Left kidney (tissue), 8 donors: ENCODE measurements at places on chromosomes 16 and 17. TPM values are rescaled to one million over a fixed set of nuclear protein-coding genes. Genes with fewer than 3 reads are reported as not detected.
A peak's percentile ranks its signal among the peaks of the same experiment; 100 is the strongest.

The ITGAX gene
- 0.53 TPM for polyA plus RNA-seq

The OR1A1 gene
- 0.08 TPM for polyA plus RNA-seq

The C17orf113 gene
- polyA plus RNA-seq: 4.7 TPM

The ARHGAP27 gene
- 16.1 TPM for polyA plus RNA-seq

The RASL10B gene
- polyA plus RNA-seq: 13.0 TPM

The HS3ST2 gene
- polyA plus RNA-seq: 0.48 TPM

The CTRB2 gene
- not detected for polyA plus RNA-seq

The PPP1R27 gene
- polyA plus RNA-seq: 0.22 TPM

The TANC2 gene
- polyA plus RNA-seq: 32.0 TPM

The CBFB gene
- polyA plus RNA-seq: 83.8 TPM

The CD300E gene
- 0.10 TPM for polyA plus RNA-seq

The SLC6A4 gene
- polyA plus RNA-seq: 0.62 TPM

The SDR42E2 gene
- polyA plus RNA-seq: 0.22 TPM

GRCh38 chr16:29958756-29959155, 3.1 kb upstream of the TMEM219 start:
- DNase-seq: no peak

- no peak for DNase-seq
Measured at GRCh38 chr16:56716761-56717160, 13.2 kb upstream of the NUP93 start.

DNA sequence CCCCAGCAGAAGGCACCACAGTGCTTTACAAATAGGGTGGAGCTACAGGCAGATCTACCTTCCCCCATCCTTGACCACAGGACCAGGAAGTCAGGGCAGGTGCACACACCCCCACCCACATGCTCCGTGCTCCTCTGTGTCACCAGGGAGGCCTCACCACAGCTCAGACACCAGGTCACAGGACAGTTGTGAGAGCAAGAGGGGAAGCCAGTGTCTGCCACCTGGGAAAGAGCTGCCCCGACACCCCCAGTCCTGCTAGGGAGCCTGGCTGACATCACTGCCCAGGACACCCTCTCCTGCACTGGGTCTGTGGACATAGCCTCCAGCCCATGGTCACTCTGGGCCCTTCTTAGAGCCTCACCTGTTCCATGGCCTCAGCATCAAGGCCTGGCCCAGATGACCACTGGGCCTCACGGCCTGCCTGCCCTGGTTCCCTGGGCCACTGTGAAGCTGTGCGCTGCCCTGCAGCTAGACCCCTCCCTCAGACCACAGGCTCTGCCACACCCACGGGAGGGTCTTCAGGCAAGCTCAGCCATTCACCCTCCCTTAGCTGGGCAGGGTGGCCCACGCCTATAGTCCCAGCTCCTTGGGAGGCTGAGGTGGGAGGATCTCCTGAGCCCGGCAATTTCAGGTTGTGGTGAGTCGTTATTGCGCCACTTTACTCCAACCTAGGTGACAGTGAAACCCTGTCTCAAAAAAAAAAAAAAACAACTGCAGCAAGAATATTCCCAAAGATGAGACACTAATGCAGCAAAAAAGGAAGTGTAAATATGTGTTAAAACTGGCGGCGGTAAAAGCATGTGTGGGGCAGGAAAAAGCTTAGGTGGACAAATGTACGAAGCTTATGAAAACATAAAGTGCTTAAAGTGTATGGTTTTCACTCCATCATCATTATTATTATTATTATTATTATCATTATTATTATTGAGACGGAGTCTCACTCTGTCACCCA, 14.2 kb downstream of the POLR3K start:
- DNase-seq: no peak

GRCh38 chr16:80627108-80627507, 86.3 kb downstream of the DYNLRB2 start:
- no peak for DNase-seq

GRCh38 chr17:67519801-67520251, 142.7 kb downstream of the PITPNC1 start:
- DNase-seq: no peak

- DNase-seq: no peak
Measured at GRCh38 chr17:10116753-10117420, 81.5 kb downstream of the GAS7 start.

DNA sequence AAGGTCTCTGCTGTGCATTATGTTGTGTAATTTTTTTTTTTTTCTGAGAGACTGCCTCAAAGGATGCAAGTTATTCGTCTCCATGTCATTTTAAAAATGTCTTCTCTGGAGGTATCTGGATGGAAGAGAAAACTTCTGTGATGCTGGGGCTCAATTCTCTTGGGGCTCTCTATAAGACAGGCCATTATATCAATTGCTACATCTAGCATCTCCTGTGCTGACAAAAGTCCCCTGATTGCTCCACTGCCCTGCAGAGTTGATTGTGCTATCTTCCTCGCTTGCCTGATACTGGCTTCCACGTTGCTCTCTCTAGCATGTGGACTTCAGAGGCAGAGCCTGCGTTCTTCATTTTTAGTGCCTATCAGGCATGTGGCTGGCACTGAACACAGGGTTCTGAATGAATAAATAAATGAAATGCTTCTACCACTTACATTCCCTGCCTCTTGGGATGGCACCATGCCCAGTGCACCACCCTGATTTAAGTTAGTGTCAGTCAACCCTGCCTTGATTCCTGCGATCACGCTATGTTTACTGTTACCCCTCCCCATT, 1035.5 kb upstream of the EEF2KMT start:
- DNase-seq: no peak

- DNase-seq: no peak
Measured at GRCh38 chr16:23537390-23537789, 19.8 kb downstream of the EARS2 start.

- no peak for DNase-seq
Measured at GRCh38 chr17:79849953-79850352, 10.7 kb upstream of the CBX4 start.

DNA sequence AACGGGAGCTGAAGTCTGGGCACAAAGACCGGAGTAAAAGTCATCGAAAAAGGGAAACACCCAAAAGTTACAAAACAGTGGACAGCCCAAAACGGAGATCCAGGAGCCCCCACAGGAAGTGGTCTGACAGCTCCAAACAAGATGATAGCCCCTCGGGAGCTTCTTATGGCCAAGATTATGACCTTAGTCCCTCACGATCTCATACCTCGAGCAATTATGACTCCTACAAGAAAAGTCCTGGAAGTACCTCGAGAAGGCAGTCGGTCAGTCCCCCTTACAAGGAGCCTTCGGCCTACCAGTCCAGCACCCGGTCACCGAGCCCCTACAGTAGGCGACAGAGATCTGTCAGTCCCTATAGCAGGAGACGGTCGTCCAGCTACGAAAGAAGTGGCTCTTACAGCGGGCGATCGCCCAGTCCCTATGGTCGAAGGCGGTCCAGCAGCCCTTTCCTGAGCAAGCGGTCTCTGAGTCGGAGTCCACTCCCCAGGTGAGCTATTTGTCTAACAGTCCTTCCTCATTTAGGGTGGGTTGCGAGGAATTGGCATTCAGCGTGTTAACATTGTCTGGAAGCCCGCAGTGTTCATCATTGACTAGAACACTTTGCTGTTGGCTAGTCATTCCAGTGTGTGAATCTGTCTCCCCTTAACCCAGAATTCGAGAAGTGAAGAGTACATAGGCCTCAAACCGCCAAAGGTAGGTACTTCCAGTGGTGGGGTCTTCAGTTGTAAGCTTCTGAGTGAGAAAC, 1.5 kb downstream of the CDK12 start:
- no peak for DNase-seq

GRCh38 chr16:68367030-68367429, 56.2 kb downstream of the PRMT7 start:
- DNase-seq: no peak

GRCh38 chr17:49369089-49369488, 7.0 kb upstream of the ZNF652 start:
- no peak for DNase-seq

DNA sequence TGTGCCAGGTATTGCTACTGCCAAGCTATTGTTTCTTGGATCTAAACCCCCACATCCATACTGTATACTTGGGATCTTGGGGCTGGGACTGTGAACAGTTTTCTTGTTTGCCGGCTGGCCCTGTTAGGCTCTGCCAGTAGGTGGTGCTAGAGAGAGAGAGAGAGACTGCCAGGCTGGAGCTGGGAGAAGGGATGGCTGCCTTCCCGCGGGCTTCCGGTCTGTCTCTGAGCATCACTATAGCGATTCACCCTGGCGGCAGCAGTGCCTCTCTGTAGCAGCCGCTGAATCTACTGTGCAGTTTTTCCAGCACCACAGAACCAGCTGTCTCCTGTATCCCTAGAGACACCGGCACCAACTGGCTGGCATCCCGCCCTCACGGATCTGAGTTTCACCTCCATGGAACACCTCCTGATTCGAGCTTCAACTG, 201.2 kb downstream of the UTP18 start:
- DNase-seq: peak; percentile 21

DNA sequence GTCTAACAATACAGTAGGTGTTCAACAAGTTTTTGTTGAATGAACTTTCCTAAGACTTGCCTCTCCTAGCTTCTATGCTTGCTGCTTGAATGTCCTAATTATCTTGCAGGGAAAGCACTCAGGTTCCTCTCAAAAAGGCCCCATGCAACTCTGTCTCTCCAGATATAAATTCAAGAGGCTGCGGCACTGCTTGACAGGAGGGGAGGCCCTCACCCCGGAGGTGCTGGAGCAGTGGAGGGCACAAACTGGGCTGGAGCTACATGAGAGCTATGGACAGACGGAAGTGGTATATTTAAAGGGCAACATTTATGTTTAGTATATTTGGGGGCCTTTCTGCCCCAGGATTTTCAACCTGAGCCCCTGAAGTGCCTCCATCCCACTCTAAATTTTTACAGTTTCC, 14.4 kb downstream of the THUMPD1 start:
- DNase-seq: no peak

DNA sequence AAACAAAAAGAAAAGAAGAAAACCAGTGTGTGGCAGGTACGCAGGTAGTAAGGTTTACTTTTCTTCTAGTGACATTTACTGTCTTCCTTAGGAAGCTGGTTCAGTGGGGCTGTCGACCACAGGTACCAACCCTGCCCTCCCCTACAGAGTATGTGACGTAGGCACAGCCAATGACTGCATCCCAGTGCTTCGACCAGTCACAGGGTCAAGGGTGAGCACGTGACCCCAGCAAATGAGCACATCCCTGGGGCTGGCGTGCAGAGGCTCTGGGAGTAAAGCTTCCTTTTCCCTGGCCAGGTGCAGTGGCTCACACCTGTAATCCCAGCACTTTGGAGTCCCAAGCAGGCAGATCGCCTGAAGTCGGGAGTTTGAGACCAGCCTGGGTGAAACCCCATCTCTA, 38.9 kb upstream of the PLCG2 start:
- DNase-seq: no peak

- no peak for DNase-seq
Measured at GRCh38 chr17:46047398-46047797, 48.3 kb downstream of the STH start.

GRCh38 chr16:88379694-88380040, 3.1 kb upstream of the ZNF469 start:
- DNase-seq: no peak

DNA sequence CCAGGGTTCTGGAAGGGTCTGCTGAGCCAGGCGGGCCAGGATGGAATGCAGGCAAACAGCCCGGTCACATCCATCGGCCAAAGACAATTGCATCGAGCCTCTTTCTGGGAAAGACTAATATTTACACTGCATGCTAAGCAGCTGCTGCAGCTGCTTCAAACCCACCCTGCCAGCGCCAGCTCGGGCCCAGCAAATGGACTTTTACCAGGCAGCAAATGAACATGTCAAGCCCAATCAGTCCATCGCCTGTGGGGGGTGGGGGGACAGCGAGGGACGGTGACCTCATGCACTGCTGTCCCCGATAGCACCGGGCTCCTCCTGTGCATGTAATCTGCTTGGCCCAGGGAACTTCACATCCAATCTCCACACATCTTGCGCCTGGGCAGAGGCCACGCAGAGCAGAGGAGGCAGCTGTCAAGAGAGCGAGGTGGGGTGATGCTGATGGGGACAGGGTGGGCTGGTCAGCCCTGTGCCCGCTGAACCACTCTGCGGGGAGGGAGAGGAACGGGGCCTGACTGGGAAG, 39.4 kb upstream of the CDH5 start:
- DNase-seq: no peak

DNA sequence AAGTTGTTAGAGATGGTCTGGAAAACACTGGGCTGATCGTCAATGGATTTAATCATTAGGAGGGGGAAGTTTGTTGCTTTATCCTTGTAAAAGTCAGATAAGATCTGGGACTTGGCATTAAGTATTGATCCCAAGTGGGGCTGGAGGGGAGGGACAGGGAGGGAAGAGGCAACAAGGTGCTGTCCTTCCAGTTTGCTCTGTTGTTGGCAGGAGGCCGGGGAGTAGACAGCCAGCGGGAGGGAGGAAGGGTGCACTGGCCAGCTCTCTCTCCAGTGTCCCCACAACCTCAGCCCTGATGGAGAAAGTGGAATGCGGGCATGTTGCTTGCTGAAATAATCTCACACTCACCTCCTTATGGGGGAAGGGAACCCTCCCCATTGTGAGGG, 210.2 kb downstream of the CCDC182 start:
- DNase-seq: no peak

GRCh38 chr16:17126156-17126555, 344.6 kb downstream of the XYLT1 start:
- no peak for DNase-seq
